ENCODE measurements at places on chromosomes 16 and 17. TPM values are rescaled to one million over a fixed set of nuclear protein-coding genes. Genes with fewer than 3 reads are reported as not detected.

DNA sequence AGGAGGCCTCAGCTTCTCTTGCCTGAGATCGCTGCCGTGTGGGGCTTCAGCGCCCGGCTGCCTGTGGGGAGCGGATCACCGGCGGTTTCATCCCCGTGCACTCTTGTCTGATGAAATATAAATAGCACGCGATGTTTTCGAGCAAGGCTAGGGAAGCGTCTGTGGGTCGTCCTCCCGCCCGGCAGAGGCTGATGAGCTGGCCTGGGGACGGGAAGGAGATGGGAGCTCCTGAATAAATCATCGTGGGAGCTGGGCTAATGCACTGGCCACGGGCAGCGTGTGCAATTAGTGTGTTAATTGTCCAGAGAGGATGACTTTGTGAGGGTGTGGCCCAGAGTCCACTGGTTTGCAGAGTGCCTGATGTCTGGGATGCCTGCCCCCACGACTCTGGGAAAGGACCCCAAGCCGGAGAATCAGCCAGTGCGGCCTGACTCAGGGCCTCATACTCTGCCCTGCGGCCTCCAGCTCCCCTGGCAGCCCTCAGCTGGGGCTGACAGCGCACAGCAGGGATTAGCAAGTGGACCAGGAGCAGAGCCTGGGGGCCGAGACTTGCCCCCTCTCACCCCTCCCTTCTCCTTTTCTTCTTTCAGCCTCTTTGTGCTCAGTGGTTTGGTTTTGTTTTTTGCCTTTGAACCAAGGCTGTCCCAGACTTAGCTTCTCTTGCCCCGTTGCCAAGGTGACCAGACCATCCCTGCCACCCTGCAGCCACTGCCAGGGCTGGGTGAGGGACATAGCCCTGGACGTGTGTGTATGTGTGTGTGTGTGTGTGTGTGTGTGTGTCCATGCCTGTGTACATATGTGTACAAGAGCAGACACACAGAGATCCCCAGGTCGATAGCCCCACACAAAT lies 21.4 kb downstream of the KCNJ12 start:
- DNase-seq, result no peak

DNA sequence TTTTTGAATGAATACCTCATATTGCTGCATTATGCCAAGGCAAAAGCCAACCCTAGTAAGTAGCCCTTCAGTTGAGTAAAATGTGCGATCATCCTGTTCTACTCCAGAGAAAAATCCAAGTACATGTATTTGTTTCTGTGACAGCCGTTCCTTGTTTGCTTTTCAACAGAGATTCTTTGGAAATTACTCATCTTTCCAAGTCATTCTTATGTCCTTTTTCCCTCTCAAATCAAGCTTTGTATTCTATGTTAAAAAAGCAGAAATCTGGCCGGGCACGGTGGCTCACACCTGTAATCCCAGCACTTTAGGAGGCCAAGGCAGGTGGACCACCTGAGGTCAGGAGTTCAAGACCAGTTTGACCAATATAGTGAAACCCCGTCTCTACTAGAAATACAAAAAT lies 112.9 kb upstream of the HAS3 start:
- peak; percentile 48 for DNase-seq

GRCh38 chr17:1651559-1651844 lies 1.8 kb upstream of the RILP start:
- no peak for DNase-seq

Gene TMEM100
- total RNA-seq, result 1.1 TPM

Gene C16orf92
- not detected for total RNA-seq

Gene CSH1
- total RNA-seq, result not detected

Gene HSD17B2
- 2.1 TPM for total RNA-seq

DNA sequence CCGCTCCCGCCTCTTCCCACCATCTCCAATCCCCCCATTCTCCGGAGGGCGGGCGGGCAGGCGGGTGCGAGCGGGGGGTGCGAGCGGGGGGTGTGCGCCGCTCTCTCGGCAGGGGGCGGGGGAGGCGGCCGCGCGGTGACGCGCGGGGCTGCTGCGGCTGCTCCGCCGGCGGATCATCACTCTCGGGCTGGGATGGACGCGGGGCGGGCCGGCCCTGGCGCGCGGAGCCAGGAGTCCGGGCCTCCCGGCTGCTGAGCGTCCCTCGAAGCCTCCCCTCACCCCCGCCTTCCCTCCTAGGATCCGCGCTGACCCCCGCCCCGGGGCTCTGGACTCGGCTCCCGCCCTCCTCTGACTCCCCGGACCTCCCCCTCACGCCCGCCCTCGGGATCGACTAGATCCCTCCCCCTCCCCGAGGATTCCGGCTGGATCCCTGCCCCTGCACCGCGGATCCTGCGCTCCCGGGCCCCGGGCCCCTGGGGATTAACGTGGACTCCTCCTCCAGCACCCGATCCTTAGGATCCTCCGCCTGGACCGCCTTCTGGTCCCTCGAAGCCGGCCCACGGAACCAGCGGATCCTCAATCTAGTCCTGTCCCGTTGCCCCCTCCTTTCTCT lies 946 bp upstream of the TMEM256 start:
- no peak for DNase-seq

Gene KCTD13
- total RNA-seq, result 35.5 TPM

Gene SP6
- 1.2 TPM for total RNA-seq

DNA sequence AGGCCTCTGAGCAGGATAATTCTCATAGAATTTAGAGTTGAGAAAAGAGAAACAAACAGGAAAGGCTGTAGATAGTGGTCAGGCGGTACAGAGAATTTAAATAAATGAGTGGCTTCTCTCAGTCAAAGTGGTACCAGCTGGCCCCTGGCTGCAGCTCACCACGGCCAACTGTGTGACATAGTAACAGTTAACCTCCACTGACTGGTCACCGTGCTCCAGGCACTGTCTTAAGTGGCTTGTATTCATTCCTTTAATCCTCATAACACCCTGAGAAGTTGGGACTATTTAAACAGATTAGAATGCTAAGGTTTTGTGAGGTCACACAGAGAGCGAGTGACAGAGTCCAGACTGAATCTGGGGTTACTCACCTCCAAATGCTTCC lies 108.9 kb downstream of the GNAO1 start:
- no peak for DNase-seq

Gene HASPIN
- 6.4 TPM for total RNA-seq

- DNase-seq, result no peak
These were observed 325.9 kb downstream of the ZFHX3 start for GRCh38 chr16:72721981-72722380.

- no peak for DNase-seq
These were observed 48.4 kb downstream of the COTL1 start for GRCh38 chr16:84569382-84569987.

Gene EME2
- 20.6 TPM for total RNA-seq

- no peak for DNase-seq
These were observed 6.4 kb upstream of the TCAP start for GRCh38 chr17:39658760-39659159.

- DNase-seq, result no peak
These were observed 104.4 kb downstream of the VPS53 start for GRCh38 chr17:610276-610675.

Gene AOC3
- 0.44 TPM for total RNA-seq

Gene GP1BA
- total RNA-seq, result not detected

Data from MCF 10A (cell line).